ENCODE measurements at places on chromosomes 6 and 20. TPM values are rescaled to one million over a fixed set of nuclear protein-coding genes. Genes with fewer than 3 reads are reported as not detected.

DNA sequence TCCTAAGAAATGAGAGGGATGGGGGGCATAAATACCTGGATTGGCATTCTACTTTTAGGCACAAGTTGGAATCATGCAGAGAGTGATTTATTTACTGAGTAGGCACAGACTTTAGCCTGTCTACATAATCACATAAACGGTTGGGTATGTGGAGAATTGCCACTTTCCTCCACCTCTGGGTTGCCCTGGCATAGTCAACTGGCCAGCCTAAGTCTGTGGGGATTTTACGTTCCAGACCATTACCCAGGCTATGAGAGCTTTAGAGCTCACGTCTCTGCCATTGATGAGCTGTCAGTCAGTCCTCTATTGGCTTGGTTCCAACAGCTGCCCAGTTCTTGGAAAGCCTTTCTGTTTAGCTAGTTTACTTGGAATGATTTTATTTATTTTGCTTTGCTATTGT, 5.0 kb upstream of the BHLHE23 start:
- DNase-seq: no peak

CLVS2 gene
- not detected for total RNA-seq

PAX1 gene
- not detected for total RNA-seq

- DNase-seq: no peak
These were observed 6.3 kb upstream of the CDSN start for GRCh38 chr6:31126396-31127175.

DNA sequence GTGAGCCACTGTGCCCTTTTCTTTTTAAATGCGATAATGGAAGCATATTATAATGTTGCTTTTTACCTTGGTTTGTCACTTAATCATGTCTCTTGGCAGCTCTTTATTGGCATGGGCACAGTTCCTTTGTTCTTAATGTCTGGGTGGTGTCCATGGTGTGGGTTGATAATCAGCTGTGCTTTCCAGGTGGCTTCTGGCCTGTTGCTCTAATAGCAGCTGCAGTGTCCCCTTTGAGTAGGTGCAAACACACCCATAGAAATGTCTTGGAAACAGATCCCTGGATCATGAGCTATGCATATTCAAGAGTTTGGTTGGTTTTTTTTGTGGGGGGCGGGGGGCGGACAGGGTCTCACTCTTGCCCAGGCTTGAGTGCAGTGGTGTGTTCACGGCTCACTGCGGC, 29.9 kb downstream of the EFCAB8 start:
- DNase-seq: no peak

GRCh38 chr20:9609887-9610502, 95.6 kb downstream of the LAMP5 start:
- DNase-seq: peak; percentile 83

- DNase-seq: no peak
These were observed 6.4 kb downstream of the TP53INP2 start for GRCh38 chr20:34710568-34710839.

- DNase-seq: no peak
These were observed 1.1 kb upstream of the TCF15 start for GRCh38 chr20:611047-611842.

DNA sequence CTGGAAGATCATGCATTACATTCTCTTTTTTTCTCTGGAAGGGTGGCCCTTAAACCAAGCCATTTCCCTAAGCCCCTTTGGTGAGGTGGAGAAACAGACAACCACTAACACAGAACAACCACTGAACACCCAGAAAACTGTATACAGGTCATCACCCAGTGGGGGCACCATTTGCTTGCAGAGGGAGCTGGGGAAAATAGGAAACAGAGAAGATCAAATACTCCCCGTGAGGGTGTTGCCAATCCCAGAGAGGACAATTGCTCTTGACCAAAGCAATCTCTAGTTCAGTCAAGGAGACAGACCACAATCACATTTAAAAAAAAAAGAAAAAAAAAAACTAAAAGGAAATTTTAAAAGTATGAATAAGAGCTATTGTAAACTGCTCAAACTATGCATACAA, 865 bp upstream of the DAAM2 start:
- DNase-seq: peak; percentile 52

DNA sequence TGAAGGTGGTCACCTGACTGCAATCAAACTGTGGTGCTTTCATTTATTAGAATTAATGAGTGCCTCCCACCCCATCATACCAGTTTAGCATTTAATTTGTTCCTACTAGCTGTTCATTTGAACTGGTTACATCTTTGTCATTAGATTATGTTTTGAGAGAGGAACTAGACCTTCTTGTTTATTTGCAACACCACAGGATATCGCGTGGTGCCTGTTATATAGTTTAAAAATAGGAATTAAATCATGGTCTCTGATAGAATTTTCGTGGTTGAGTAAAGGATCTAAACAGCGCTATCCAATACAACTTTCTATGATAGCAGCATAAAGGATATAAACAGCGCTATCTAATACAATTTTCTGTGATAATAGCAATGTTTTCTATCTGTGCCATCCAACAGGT, 2.8 kb downstream of the RPRD1B start:
- no peak for DNase-seq

GRCh38 chr6:17847203-17847760, 140.2 kb downstream of the KIF13A start:
- DNase-seq: no peak

- no peak for DNase-seq
These were observed 108.6 kb downstream of the LRRC1 start for GRCh38 chr6:53903357-53903756.

SLC22A16 gene
- total RNA-seq: not detected

DNA sequence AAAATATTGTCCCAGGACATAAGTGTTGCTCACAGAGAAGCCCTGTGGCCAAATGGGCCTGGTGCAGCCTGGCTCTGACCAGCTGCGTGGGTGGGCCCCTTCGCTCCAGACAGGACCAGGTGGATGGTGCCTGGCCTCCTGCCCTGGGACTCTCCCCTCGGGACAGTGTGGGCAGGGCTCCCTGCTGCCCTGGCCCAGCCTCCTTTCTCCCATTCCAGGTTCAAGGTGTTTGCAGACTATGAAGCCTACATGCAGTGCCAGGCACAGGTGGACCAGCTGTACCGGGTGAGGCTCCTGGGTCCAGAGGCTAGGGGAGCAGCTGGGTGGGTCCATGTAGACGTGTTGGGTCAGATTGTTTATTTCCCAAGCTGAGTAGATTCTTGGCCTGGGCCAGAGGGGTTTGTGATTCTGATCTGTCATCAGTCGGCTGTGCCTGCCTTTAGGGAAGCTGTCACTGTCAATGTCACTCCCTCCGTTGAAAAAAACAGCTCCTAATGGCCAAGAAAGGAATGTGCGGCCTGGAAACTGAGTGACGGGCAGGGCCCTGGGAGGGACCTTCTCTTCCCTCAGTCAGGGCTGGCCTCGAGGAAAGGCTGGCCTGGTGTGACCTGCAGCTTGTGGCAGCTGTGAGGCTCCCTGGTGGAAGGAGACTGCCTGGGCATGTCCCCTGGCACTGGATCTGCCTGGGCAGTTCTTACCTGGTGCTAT, 47.7 kb downstream of the PYGB start:
- no peak for DNase-seq

Measured in SK-MEL-5 (cell line).